ENCODE measurements at places on chromosomes 7 and 10. TPM values are rescaled to one million over a fixed set of nuclear protein-coding genes. Genes with fewer than 3 reads are reported as not detected.

DNA sequence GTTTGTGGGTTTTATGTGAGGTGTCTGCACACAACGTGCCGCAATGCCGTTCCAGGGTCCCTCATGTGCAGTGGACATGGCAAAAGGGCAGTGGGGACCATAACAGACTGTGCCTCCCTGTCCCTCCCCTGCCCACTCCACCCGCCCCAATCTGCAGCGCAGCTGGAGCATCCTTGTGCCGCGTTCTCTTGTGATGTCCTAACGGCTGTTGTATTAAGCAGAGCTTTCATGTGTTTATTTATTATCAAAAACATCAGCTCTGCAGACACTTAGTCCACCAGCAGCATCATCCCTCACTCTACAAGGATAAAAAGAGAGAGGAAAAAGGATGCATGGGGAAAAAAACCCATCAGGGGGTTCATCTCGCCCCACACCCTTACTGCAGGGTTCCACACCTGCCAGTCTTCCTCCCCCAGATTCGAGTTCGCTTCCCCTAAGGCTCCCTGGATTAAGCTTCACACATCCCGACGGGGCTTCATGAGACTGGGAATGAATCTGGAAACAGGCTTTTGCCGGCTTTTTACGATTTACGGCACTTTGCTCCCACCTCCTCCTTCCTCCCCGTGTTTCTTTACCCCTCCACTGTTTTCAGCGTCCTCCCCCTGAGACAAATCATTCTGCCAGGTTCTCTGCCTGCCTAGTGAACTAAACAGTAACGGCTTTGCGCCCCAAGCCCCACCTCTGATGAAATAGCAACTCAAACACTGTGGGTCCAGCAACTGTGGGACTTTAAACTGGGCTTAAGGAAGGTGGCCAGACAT, 301.4 kb downstream of the CAMK1D start:
- peaks cover 7% of the 10 kb centered on the region for H3K36me3 ChIP-seq
- no peak overlapping the region for H3K27ac ChIP-seq
- no peak overlapping the region for H3K4me3 ChIP-seq
- peaks cover 11% of the 10 kb centered on the region for H3K4me1 ChIP-seq
- no peak for DNase-seq

DNA sequence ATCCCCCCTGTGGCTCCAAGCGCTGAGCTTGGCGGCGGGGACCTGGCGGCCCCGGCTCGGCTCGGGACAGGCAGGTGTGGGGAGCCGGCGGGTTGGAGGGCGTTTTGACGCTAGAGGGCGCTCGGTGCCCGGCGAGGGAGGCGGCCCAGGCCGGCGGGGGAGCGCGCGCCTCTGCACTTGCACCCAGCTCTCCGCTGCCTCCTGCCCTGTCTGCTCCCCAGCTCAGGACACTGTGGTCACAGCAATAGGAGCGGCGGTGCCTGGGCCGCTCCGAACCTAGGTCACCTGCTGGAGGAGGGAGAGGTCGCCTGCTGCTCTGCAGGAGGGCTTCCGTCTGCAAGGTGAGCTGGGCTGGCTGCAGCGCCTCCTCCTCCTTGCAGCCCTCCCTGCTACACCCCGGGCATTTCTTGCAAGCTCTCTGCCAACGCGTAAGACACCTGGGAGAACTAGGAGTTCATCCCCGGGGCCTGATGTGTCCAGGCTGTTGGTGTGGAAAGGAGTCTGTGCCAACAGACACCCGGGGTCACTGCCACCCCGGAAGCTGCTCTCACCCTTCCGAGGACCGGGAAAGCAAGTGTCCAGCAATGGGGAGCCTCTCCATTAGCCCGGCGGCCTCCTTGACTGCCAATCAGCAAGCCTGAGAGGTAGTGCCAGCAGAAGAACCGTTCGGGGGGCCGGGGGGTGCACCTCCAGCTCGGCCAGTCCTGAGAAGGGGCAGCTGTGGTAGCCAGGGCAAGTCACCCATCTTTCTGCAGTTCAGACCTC, 620.4 kb downstream of the GALNT17 start:
- peak; percentile 4 for DNase-seq
- H3K4me1 ChIP-seq, result no peaks in the 10 kb centered on the region
- H3K27ac ChIP-seq, result no peak overlapping the region
- no peaks in the 10 kb centered on the region for H3K36me3 ChIP-seq

GRCh38 chr10:90418869-90419652, 438.8 kb downstream of the HTR7 start:
- DNase-seq, result no peak
- H3K27ac ChIP-seq, result no peak overlapping the region
- no peaks in the 10 kb centered on the region for H3K27me3 ChIP-seq

GRCh38 chr7:157771-158625, 34.4 kb upstream of the FAM20C start:
- DNase-seq, result no peak
- no peak overlapping the region for H3K27ac ChIP-seq
- H3K27me3 ChIP-seq, result peaks cover 1% of the 10 kb centered on the region
- H3K4me3 ChIP-seq, result no peak overlapping the region
- H3K36me3 ChIP-seq, result no peaks in the 10 kb centered on the region

- no peaks in the 10 kb centered on the region for H3K27me3 ChIP-seq
- no peak for DNase-seq
- no peak overlapping the region for H3K4me3 ChIP-seq
- no peak overlapping the region for H3K27ac ChIP-seq
These were observed 72.5 kb upstream of the LRRN3 start for GRCh38 chr7:111018447-111018846.

DNA sequence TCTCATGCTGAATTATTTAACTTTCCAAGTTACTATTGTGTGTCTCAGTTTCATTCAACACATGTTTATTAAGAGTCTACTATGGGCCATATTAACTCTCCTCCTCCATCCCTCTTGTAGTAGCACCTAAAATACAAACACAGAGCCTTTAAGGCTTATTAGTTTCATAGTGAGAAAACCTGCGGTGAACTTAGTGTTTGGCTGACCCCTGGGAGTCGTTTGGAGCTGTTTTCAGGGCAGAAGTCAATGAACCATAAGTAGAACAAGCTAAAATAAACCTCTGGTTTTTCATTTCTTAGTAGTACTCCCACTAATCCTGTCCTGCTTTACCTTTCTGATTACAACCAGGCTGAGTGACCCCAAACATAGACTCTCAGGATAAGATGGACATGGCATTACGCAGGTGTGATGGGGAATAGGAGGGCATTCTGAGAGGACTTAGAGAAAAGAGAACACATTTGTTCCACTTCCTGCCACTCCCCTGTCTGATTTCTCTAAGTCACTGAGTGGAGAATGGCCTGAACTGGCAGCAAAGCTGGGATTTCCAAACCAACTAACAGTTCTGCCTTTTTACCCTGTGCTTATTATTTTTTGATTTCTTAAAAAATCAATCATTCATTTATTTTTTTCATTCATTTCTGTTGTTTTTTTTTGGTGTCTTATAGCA, 74.5 kb downstream of the LRMDA start:
- H3K4me3 ChIP-seq, result no peak overlapping the region
- no peak overlapping the region for H3K27ac ChIP-seq
- H3K27me3 ChIP-seq, result peaks cover 1% of the 10 kb centered on the region
- peaks cover 4% of the 10 kb centered on the region for H3K4me1 ChIP-seq

GRCh38 chr10:22323538-22324305, 2.8 kb downstream of the BMI1 start:
- peaks cover 37% of the 10 kb centered on the region for H3K36me3 ChIP-seq
- H3K4me1 ChIP-seq, result peaks cover 59% of the 10 kb centered on the region
- peak overlapping the region; percentile 90 for H3K4me3 ChIP-seq
- DNase-seq, result no peak

DNA sequence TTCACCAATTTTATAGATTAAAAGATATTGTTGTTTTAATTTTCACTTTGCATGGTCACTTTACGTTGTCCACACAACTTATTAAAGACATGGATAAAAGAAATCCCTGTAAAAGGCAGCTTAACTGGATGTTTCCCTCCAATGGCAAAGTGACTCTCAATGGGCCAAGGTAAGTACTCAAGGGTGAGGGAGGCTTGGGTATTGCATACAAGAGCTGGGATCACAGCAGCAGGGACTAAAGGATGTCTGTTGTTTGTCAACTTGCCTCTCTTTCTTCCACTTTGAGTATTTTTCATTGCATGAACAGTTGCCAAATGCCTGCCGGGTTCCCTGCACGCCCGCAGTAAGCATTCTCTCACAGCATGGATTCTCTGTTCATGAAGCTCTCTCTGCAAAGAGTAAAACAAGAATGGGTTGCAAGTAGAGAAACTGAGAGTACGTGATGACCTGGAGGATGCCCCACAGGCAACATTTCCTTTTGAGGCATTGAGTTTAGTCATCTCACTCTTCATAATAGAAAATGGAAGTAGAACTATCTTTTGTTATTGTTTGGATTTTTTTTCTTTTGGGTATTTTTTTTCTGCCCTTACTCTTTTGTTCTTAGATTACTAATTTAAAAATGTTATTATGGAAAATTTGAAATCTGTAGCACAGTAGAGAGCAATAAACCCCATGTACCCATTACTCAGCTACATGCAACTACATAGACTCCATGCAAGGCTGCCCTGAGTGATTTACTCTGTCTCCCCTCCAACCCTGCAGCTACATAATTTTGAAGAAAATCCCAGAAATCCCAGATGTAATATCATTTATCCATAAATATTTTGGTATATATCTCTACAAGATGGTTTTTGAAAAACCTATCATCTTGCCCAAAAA, 26.3 kb downstream of the GPR141 start:
- peaks cover 6% of the 10 kb centered on the region for H3K27me3 ChIP-seq
- DNase-seq, result no peak
- peaks cover 7% of the 10 kb centered on the region for H3K4me1 ChIP-seq
- no peak overlapping the region for H3K4me3 ChIP-seq

The PTPN20 gene
- total RNA-seq, result not detected

The ZNF655 gene
- 79.9 TPM for total RNA-seq

The ZNF736 gene
- 21.3 TPM for total RNA-seq

The SRRM3 gene
- total RNA-seq, result not detected

The RBP4 gene
- total RNA-seq, result not detected

The NPS gene
- total RNA-seq, result not detected

Data from activated T-helper 1 cell treated with anti-CD3 and anti-CD28 coated beads, Interleukin-12 subunit alpha, Interleukin-12 subunit beta, Interleukin-2, Interleukin-4 antibody, amounts not matched to agents 30 ng/mL and 10 ng/mL and 1 ng/mL, durations not matched to agents 14 hours and 24 hours and 36 hours (primary cell).